M059J (cell line): ENCODE measurements at places on chromosomes 12 and 14. TPM values are rescaled to one million over a fixed set of nuclear protein-coding genes. Genes with fewer than 3 reads are reported as not detected.

- DNase-seq: no peak
Observed at GRCh38 chr12:8465301-8465996, 9.7 kb downstream of the CLEC6A start.

- DNase-seq: no peak
Observed at GRCh38 chr14:104441275-104442106, 138.1 kb upstream of the C14orf180 start.

Gene SOCS2
- total RNA-seq: 79.8 and 110 TPM in 2 replicates

DNA sequence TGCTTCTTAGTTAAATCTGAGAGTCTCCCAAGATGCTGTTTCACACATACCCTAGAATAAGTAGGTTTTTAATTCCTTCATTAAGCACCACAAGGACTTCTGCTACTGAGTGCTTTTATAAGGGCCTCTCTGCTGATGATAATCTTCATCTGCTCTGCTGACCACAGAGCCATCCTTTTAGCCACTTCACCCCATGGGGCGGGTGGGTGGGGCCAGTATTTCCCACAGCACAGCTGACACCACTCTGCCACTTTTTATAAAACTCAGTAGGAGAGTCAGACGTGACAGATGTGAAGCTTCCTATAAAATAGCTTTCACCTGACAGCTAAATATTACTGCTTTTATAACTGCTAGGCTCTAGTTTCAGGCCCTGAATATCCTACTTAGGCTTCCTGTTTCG, 20.3 kb downstream of the FCF1 start:
- no peak for DNase-seq

DNA sequence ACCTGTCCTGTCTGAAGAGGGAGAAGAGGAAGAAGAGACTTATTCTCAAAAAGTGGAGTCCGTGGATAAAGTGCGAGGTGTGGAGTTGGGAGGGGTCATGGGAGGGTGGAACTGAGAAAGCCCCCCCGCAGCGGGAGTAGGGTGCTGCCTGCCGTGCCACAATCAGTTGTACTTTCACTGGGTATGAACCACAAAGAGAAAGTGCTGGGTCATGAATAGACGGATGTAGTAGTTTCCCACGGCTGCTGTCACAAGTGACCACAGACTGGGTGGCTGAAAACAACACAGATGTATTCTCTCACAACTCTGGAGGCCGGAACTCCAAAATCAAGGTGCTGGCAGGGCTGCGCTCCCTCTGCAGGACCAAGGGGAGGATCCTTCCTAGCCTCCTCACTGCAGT, 5.5 kb downstream of the DNAH10 start:
- no peak for DNase-seq

Gene PLEKHH1
- total RNA-seq: 1.6 and 1.8 TPM in 2 replicates

GRCh38 chr14:30214461-30215090, 286.9 kb upstream of the PRKD1 start:
- peak; percentile 69 for DNase-seq

- peak; percentile 38 for DNase-seq
Observed at GRCh38 chr12:65881965-65882413, 57.7 kb downstream of the HMGA2 start.

Gene PLEKHD1
- not detected in 2 replicates for total RNA-seq

DNA sequence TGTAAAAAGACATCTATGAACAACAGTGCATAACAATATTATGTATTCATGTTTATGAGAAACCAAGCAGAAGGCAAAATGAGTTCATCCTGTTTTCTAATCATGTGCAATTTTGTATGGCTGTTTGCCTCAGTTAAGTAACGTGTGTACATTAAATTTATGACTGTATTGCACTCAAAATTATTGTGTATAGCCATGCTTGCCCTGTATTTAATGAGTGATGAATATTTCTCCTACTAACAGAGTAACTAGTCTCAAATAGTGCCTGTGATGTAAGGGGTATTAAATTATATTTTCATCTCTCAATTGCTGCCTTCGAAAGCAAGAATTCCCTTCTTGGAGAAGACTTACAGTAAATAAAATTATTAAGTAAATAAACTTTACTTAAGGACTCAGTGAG, 154.2 kb downstream of the NOVA1 start:
- DNase-seq: no peak

DNA sequence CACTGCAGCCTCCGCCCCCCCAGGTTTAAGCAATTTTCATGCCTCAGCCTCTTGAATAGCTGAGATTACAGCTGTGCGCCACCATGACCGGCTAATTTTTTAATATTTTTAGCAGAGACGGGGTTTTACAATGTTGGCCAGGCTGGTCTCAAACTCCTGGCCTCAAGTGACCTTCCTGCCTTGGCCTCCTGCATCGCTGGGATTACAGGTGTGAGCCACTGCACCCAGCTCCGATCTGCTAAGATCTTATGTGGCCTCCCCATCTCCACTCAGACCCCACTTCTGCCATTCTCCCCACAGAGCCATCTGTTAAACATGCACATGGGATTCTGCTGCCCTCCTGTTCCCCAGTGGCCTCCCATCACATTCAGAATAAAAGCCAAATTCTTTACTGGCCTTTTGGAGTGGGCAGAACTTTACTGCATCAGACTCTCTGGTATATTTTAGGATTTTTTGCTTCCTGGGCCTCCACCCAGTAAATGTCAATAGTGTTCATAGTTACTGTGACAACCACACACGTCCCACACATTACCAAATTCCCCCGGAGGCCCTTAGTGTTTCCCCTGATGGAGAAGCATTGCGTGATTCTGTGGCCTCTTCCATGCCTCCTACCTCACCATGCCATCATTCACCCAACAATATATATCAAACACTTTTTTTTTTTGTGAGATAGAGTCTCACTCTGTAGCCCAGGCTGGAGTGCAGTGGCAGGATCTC, 96.3 kb downstream of the PTPN11 start:
- no peak for DNase-seq

DNA sequence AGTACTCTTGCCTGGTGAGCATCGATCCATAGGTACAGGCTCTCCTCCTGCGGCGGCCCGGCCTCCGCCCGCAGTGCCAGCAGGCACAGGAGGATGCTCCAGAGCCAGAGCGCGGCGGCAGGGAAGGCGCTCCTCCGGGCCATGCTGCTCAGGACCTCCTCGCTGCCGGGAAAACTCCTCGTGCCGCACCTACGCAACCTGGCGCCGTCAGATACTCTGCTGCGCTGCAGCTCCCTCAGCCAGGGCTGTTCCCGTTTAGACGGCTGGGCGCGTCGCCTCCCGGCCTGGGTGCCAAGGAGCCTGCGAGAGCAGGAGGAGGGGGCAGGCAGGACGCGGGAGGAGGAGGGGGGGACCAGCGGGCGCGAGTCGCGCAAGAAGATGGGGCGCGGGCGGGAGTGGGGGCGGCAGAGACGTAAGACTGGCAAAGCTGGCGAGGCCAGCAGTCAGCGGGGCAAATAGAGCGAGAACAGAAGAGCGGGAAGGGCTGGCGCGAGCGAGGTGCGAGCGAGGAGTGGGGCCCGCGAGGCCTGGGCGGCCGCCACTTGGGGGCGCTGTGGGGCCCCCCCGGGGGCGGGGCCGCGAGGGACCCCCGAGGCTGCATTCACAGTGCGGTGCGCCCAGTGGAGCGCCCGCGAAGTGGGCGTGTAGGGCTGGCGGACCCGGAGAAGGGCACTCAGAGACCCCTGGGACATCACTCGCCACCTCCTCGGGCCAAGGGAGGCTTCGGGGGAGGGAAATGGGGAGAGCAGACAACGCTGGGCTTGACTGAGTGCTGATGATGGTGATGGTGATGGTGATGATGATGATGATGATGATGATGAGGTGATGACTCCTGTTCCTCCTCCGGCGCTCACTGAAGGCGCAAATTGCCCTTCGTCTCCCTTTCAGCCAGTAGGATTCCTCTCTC, at the start of gene WIF1:
WIF1 (minus strand) TSS at position 257 of the 907 bp plus-strand sequence; CDS start at position 143, 114 bp downstream.
- DNase-seq: peak; percentile 18

DNA sequence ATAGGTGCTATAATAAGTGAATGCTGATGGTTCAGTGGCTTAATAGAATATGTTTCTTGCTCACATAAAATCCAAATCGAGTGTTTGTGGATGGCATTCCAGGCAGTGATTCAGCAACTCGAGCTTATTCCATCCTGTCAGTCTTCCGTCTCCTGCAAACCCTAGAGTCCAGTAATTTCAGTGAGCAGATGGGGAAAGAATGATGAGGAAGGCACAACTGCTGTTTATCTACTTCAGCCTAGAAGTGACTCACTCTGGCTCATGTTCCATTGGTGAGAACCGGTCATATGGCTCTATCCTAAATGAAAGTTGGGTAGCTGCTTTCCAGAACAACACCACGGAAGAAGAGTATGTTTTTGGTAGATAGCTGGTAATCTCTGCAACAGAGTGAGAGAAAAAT, 421.8 kb upstream of the PDE3A start:
- peak; percentile 94 for DNase-seq

- no peak for DNase-seq
Observed at GRCh38 chr12:20175704-20176388, 192.5 kb upstream of the PDE3A start.

DNA sequence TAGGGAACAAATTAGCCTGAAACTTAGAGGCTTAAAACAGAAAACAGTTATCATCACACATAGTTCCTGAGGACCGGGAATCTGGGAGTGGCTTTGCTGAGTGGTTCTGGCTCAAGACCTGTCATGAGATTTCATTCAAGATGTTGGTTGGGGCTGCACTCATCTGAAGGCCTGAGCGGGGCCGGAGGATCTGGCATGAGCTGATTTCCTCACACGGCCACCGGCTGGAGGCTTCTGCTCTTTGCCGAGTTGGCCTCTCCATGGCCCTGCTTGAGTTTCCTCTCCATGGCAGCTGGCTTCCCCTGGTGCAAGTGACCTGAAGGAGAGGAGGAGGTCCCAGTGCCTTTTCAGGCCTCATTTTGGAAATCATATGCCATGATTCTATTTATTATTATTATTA, 128.1 kb downstream of the PAPOLA start:
- no peak for DNase-seq

DNA sequence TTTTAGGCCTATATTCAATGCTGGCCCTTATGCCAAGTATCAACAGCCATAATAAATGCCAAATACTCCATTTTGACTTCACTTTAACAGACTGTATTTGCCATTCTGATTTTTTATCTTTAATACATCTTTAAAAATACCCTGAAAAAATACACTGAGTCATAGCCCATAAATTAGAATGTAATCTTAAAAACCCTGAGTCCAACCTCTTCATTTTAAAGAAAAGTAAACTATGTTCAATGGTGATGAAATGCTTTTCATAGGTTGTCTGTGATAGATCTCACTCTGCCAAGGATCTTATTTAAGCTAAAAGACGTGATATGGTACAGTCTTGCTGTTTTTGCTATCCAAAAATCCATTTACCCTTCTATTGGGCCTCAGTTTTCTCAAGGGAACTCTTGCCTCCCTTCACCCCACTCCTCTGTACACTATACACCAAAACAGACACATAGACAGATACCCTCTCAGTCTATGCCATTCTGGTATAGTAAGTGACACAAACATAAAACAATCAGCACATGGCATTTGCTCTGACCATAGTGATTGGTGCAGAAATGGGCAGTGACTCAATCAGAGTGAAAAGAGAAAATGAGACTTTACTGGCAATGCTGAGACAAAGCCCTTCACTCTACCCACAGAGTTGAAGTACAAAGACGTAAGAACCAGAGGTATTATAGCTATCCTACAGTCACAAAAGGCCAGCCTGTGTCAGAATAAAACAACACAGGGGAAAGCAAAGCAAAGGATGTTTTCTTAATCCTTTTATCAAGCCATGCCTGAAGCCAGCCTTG, 49.1 kb downstream of the BTG1 start:
- DNase-seq: peak; percentile 52
